CD4-positive, alpha-beta T cell treated with Interleukin-2 at 100 ng/mL for 4 hours (primary cell): ENCODE measurements at places on chromosomes 5 and 9.

DNA sequence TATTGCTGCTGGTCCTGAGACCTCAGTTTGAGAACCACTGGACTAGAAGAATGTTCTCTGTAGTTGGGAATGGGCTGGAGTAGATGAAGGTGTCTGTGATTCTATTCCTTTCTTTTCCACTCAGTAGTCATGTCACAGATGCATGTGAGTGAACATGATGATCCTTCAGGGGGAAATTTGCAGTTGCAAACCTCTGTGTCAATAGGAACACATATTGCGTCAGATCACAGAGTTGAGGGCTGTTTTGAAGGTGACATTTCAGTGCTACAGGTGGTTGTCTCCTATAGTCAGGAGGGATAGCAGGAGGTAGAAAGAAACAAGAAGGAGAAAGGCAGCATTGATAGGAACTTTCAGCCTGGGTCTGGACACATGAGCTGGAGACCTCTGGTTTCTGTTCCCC lies 239.3 kb downstream of the ARHGEF28 start:
- no peak for DNase-seq

GRCh38 chr9:9478741-9479140 lies 1134.1 kb downstream of the PTPRD start:
- DNase-seq, result no peak

DNA sequence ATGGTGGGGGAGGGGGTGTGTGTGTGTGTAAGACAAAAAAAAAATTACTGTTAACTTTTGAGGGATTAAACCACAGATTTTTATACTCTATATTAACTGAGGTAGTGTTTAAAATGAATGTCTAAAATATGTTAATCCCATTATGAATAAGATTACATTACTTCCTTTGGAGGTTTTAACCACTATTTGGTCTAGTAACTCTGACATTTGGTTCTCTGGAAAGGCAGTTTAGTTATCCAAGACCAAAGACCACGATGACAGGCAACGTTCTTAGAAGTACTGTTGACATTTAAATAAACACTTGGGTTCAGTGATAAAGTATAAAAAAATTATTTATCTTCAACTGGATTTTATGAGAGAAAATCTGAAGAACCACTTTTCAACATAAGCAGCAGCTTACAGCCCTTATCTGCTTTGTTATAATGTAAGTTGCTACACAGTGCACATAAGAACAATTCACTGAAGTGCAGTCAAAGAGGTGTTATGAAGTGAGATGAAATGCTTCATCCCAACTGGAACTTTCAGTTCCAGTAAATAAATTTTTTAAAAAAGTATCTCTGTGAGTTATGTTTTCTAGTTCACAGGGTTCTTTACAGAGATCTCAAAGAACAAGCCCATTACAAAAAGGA lies 94.5 kb downstream of the OSMR start:
- DNase-seq, result no peak

GRCh38 chr5:67246546-67247268 lies 50.1 kb upstream of the CD180 start:
- no peak for DNase-seq

DNA sequence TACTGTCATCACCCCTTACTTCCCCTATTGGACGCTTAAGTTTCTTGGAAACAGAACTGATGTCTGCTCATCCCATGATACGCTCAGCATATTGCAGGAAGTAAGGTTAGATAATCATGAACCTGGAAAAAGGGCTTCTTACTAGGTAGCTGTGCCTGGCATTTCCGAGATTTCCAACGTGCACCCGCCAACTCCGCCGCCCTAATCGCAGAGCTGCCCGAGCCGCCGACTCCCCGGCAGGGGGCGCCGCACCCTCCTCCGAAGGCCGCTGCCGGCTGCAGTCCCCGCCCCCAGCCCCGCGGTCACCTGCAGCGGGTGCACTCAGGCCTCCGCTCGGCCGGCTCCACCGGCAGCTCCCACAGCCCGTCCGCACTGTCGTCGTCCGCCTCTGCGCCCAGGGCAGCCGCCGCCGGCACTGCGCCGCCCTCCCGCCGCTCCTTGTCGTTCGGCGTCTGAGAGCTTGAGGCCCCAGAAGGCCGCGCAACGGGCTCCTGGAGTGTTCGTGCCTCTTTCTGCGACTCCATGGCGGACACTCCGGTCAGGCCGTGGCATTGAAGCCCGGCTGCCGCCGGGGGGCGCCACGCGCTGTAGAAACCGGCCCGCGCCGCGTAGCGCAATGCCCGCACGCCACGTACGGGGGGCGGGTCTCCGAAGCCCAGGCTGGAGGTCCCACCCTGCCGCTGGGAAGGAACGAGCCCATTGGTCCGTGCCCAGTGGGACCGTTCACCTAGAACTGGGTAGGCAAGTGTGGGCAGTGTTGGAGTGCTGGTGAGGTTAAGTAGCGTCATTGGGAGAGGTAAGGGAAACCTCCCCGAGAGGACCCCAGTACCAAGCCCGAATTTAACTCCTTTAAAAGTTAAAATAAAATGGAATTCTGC lies at the start of gene DTWD2:
Gene DTWD2 (minus strand): TSS at position 560 of the 878 bp plus-strand sequence. CDS start 36 bp downstream, at position 524.
- peak; percentile 96 for DNase-seq

DNA sequence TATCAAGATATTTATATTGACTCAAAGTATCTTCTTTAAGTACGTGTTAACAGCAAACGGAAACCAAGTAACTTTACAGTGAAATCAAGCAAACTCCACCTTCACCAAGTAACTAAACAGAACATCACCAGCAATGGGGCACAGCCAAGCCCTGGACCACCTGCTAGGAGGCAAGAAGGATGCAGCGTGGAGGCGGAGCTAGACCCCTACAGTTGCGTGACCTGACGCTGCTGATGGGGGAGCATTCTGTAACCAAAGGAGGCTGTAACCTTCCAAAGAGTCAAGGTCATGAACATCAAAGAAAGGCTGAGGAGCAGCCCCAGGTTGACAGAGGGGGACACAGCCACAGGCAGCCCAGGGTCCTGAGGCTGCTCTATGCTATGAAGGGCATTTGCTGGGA lies 6.1 kb downstream of the VAV2 start:
- DNase-seq, result no peak

DNA sequence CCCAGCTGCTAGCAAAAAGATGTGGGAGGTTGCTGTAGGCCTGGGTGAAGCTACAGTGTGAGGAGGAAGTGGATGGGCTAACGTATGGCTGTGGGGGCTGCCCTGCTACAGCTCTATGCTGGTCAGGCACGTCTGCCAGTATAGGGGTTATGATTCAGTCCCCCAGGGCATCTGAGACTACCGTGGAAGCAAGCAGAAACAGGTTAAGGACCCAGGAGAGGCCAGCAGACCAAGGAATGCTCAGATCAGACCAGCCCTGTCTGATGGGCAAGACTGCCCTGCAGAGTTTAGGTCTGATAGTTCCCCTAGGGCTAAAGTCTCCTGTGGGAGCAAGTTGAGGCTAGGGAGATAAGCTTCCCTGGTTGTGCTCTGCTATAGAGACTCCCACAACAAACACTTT lies 416.1 kb upstream of the CTNND2 start:
- no peak for DNase-seq

DNA sequence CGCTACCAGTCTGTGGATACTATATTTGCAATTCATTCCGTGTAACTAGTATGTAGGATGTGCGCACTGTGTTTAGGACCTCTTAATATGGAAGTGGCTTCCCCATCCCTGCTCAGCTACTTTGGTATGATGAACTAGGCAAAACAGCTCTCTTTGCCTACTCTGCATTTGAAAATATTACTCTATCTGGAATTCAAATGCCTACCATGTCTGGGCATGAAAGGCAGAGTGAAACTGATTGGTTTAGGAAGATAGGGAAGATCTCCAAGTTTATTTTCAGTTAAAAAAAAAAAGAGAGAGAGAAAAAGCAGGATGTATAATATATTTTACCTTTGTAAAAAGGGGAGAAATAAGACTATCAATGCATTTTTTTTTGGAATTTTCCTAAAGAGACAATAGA lies 74.1 kb upstream of the ELL2 start:
- DNase-seq, result no peak

DNA sequence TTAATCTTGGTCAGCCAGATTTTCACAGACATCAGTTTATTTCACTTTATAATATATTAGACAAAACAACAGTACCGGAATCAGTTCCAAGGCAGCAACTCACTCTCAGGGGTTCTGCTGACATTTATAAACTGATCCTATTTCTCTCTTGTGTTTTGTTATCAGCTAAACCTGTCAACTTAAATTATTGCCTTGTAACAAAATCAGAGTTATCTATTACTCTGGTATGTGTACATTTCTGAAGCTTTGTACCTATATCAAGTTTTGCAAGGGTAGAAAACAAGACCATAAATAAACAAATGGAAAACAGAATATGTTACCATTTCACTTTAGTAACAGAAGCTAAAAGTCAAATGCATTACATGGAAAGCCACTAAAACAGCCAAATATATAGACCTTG lies 122.1 kb downstream of the SIL1 start:
- no peak for DNase-seq

- no peak for DNase-seq
Observed at GRCh38 chr5:135535420-135535819, 344 bp downstream of the NEUROG1 start.

GRCh38 chr9:107173422-107174180 lies 109.5 kb upstream of the RAD23B start:
- DNase-seq, result no peak

DNA sequence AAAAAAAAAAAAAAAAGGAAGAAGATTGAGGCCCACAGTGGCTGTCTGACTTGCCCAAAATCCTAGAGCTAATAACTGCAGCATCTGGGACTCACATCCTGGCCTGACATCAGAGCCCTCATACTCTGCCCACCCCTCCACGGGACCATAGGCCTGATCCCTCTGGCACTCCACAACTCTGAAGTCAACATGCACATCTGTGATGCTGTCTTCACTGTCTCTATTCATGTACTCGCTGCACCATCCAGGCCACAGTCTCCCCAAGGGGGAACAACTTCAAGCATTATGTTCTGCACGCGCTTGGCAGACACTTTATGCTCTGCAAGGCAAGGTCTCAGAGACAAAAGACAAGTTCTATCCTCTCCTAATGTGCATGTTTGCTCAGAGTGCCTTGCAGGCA lies 158.2 kb downstream of the SPOCK1 start:
- no peak for DNase-seq

- no peak for DNase-seq
Observed at GRCh38 chr5:122311961-122312590, at the start of gene SNCAIP. Gene SNCAIP, plus strand, starts transcription at chr5:122312237. Its CDS starts 78,898 bp downstream, at chr5:122391135.

DNA sequence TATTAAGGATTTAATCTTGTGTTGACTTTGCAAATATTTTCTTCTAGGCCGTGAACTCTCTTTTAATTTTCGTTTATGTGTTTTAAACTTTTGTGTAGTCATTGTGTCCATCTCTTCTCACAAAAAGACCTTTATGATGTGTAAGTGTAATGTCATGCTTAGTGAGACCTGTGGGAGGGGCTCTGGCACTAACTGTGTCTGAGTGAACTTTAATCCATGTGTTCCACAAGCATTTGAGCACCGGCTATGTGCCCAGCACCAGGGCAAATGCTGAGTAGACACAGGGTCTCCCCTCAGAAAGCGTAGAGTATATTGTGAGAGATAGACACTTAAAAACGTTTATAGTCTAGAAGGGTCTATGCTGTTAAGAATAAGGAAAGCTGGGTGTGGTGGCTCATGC lies 272.6 kb upstream of the TUT7 start:
- DNase-seq, result no peak

DNA sequence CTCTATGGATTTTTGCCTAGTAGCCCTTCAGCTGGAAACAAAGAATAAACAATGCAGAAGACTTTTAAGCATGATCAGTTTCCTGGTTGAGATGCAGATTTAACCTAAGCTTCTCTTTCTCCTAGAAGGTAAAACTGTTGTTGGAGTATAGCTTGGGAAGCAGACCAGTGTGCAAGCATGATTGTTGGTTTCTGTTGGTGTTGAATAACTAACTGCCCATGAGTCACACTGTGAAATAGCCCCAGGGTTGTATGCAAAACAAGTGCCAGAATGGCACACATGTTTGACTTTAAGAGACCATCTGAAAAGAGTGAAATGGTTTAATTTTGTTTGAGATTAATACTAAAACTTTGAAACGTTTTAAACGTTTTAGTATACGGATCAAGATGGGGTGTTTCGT lies 227.1 kb downstream of the ARHGEF28 start:
- DNase-seq, result no peak

- no peak for DNase-seq
Observed at GRCh38 chr9:33620738-33621439, 96.8 kb downstream of the ANKRD18B start.

DNA sequence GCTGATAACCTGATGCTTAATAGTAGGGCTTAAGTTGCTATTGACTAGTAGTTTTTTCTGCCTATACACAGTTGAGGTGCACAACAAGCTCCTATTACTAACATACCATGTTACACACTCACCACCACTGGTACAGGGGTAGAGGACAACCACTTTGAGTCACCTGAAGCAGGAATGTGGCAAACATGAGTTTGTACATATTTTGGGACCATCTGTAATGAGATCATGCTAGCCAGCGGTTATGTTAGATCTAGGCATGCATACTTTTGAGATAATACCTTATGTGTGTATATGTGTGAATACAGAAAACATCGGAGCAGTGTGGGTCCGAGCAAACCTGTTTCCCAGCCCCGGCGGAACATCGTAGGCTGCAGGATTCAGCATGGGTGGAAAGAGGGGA lies 72.8 kb upstream of the NXNL2 start:
- DNase-seq, result no peak

GRCh38 chr9:126155756-126156664 lies 170.6 kb upstream of the MVB12B start:
- DNase-seq, result no peak

DNA sequence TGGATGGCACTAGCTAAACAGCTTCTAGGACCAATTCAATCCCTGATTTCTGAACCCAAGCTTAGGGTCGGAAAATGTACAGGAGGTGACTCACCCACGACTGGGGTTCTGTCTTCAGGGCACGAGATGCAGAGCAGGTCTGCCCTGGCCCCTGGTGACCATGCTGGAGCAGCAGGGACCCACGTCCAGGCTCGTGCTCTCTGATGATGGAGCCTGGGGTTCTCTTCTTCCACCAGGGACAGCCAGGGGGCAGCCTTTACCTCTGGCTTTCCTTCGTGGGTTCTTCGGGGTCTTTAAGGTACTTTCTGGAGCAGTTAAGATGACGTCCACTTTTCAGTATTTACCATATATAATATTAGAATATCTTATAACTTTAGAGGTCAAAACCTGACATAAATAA lies 2.1 kb downstream of the CFAP77 start:
- peak; percentile 12 for DNase-seq

GRCh38 chr5:157558041-157558595 lies 17.5 kb downstream of the ADAM19 start:
- no peak for DNase-seq

GRCh38 chr5:168270476-168270875 lies 21.0 kb upstream of the WWC1 start:
- no peak for DNase-seq

- no peak for DNase-seq
Observed at GRCh38 chr5:82537687-82538306, 259.6 kb upstream of the RPS23 start.

GRCh38 chr9:111863636-111864035 lies 33.0 kb upstream of the UGCG start:
- no peak for DNase-seq

- DNase-seq, result no peak
Observed at GRCh38 chr5:53944981-53945380, 365.4 kb downstream of the ARL15 start.

GRCh38 chr9:123365881-123366528 lies 10.0 kb downstream of the CRB2 start:
- DNase-seq, result no peak
